Mucosa of descending colon (tissue), 3 donors: ENCODE measurements at places on chromosomes 5 and 9.

GRCh38 chr5:141477815-141478214, 2.0 kb downstream of the PCDHGC3 start:
- DNase-seq: no peak

DNA sequence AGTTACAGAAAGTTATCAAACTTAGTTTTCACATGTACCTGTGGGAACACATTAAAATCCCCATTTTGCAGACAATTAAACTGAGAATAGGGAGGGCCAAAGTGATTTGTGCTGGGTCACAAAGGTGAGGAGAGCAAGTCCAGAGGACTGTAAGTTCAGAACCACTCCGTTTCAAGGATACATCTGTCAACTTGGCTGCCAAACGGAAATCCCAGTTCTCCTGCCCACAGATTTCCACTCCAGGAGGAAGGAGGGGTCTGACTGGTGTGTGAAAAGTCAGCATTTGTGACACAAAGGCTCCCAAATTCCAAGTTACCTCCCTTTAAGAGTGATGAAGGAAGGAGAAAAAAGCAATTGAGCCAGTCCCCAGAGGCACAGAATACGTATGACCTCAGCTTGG, 42.3 kb downstream of the PRELID2 start:
- no peak for DNase-seq

DNA sequence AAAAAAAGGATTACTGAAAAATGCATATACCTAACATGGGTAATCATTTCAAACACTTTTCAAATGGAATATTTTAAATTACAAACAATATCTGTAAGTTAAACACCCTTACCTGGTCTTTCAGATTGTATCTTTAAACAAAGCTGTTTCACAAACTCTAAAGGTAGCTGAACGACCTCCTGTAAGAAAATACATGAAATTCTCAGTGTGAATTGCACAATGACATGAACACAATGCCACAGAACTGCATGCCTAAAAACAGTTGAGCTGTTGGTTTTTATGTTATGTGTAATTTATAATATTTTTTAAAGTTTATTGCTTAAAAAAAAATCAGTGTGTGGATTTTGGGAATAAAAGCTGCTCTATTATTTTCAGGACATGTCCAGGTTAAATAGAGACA, 17.5 kb downstream of the IPPK start:
- no peak for DNase-seq

DNA sequence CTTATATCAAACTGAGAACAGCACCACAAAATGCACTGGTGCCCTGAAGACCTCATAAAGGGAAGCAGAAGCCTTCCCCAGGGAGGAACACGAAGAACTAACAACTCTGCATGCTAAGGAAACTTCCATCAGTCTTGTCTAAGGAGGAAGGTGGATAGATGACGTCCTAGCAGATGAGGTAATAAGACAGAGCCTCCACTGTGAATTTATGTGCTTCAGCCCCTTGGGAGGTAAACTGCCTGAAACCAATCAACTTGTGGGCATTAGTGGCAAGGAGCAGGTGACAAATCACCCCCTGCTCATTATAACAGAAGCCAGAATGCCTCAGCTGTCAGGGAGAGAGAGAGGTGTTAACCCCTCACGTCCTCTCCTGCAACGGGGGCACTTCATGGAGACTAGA, 48.9 kb upstream of the SPIN1 start:
- no peak for DNase-seq

DNA sequence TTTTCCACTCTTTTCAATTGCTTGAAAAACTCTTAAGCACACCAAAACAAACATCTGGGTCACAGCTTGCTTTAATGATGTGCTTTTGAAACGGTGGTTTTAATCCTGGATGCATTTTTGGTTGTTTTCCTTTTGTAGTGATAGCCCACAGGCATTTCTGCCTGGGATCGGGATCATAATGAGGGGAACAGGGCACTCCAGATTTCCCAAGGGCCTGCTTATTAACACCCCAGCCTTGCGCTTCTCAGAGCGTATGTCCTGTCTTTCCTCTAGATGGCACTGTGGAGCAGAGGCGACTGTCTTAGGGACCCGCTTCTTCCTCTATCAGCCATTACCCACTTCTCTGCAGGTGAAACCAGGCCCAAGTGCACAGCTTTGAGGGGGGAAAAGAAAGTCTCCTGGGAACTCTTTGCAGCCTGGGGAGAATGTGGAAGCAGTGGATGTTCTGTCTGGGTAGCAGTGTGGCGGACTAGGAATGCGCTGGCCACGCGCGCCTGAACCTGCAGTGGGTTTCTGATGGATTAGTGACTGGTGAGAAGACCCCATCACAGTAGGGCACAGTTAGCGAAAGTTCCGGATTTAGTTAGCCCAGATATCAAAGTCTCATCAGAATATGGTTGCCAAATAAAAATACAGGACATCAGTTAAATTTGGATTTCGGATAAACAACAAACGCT, 190.1 kb downstream of the GNA14 start:
- no peak for DNase-seq
